SK-N-DZ (cell line): ENCODE measurements at places on chromosomes 3 and 15.

DNA sequence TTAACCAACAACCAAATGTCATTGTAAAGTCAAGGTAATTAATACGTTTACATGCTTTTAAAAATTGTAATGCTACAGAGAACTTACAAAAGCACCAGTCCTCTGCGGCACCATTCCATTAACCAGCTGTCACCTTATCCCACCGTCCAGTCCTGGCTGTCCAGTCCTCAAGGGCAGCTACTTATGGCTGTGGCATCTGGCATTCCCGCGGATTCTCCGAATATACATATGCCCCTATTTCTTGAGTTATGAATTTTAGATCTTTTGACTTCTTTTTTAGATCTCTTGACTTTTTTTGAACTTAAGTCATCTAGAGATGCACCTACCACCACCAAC, 382 bp upstream of the POMGNT2 start:
- DNase-seq, result no peak

- DNase-seq, result no peak
These were observed 120.1 kb upstream of the UMPS start for GRCh38 chr3:124610130-124610529.

GRCh38 chr3:127052121-127052561, 69.2 kb downstream of the PLXNA1 start:
- no peak for DNase-seq

- DNase-seq, result peak; percentile 60
These were observed 69.5 kb downstream of the KLF15 start for GRCh38 chr3:126287536-126288241.

DNA sequence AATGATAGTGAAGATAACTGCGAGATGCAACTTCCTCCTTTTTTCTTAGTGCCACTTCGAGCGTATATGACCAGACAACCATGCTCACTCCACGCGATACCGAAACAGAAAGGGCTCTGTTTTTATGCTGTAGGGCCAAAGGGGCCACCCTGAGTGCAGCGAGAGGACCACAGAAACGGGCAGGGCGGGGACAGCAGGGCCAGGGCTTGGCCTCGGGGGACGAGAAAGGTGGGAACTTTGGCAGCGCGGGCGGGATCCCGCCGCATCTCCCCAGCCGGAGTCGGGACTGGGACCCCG, 483 bp downstream of the VPS13C start:
- peak; percentile 64 for DNase-seq
